ENCODE measurements at places on chromosomes 2 and 18.
A peak's percentile ranks its signal among the peaks of the same experiment; 100 is the strongest.

- no peak for DNase-seq
Observed at GRCh38 chr2:238945433-238946150, 97.7 kb downstream of the TWIST2 start.

GRCh38 chr2:28802975-28803429 lies 7.6 kb upstream of the SPDYA start:
- DNase-seq: peak; percentile 25

GRCh38 chr2:150166313-150167051 lies 321.0 kb downstream of the RND3 start:
- no peak for DNase-seq

- no peak for DNase-seq
Observed at GRCh38 chr2:119197529-119198239, 25.9 kb upstream of the STEAP3 start.

- no peak for DNase-seq
Observed at GRCh38 chr2:181165199-181165868, 184.9 kb downstream of the UBE2E3 start.

GRCh38 chr2:84077496-84077895 lies 381.6 kb downstream of the SUCLG1 start:
- peak; percentile 12 for DNase-seq

DNA sequence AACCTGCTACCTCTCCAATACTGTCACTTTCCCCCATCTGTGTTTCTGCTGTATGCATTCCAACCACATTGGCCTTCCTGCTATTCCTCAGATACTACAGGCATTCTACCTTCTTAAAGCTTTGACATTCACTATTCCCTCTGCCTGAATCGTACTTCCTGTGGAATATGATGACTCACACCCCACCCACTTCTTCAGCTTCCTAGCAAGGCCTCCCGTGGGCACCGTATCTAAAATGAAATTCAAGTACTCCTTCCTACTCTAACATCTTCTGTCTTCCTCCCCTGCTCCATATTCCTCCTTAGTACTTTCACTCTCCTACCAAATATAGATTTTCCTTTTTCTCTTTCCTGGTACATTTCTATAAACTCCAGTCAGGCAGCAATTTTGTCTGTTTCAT lies 710.4 kb downstream of the RNF144A start:
- peak; percentile 45 for DNase-seq

GRCh38 chr18:41324934-41325333 lies 630.1 kb upstream of the PIK3C3 start:
- peak; percentile 9 for DNase-seq

DNA sequence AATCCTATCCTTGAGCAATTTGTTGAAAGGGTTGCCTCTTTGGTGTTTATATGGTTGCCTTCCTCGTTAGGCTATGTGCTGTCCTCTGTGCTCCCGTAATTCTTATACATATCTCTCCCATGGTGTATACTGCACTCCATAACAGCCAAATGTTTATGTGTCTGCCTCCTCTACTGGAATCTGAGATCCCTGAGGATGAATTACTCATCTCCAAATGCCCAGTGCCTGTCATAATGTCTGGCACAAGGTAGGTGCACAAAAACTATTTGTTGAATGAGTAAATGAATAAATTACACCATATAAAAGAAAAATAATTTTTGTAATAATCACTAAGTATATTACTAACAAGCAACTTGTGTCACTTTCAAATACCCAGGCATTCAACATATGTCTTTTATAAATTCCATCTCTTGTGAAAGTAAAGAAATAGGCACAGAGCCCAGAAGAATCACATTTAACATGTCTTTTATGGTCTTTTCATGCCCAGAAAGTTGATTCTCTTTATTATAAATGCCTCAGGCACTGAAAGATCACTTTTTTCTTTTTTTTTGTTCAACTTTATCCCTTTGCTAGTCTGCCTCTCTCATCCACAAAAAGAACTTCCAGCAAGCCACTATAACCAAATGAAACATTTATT lies 164.9 kb downstream of the CCDC148 start:
- DNase-seq: peak; percentile 22

DNA sequence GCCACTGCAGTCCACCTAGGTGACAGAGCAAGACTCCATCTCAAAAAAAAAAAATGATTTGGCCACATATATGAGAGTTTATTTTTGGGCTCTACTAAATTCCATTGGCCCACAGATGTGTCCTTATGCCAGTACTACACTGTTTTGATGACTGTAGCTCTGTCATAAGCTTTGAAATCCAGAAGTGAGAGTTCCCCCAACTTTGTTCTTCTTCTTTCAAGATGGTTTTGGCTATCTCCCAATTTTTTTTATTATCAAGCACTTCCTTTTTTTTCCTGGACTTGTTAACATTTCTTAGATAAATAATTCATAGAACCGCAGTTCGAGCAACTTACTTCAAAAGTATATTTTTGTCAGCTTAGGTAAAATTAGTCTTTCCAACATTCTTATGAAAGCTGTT lies 96.9 kb downstream of the TSHZ1 start:
- no peak for DNase-seq

DNA sequence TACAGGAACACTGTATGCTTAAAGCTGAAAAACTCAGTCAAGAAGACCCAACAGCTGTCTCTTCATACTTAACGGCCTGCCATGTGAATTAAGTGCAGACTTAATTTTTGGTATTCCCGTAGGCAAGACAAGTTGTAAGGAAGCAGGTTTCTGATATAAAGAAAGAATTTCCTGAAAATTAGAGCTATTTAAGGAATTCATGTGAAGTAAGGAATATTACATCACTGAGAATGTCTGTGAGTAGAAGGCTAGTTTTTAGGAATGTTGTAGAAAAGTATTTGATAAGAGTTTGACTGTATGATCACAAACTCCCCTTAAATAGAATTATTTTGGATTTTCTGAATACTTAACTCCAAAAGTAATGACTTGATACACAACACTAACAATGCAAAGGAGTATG lies 51.0 kb downstream of the WDR33 start:
- peak; percentile 10 for DNase-seq

DNA sequence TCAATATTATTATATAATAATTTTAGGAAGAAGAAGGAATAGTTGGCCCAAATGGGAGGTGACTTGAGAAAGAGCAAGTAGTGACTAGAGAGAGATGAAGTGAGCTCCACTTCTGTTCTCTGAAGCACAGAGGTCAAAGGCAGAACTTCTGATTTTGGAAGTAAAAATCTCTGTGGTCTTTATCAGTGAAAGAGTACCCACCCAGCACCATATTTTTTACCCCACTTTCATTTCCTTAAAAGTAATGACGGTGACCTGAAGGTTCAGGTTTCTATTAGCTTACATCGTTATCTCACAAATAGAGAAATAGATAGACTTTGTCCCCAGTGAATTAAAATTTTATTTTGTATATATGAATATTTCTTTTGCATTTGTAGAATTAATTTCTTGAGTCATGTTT lies 95.3 kb downstream of the CDH7 start:
- no peak for DNase-seq

DNA sequence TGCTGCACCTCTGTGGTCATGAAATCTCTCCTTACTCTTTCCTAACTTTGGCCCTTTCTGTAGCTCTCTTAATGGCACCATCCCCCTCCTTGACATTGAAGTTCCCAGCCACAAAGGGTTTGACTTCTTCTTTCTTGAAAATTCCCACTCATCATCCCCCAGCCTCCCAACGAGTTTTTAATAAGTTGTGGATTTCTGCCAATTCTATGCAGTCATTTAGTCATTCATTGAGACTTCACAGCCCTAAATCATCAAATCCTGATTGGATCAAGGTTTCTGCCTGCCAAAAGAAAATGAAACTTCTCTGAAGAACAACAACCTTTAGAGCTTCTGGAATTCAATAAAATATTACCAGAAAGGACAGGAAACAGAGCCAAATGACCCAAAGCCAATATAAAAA lies 354.3 kb downstream of the CLIP4 start:
- peak; percentile 67 for DNase-seq

GRCh38 chr2:1584691-1585485 lies 159.4 kb downstream of the PXDN start:
- DNase-seq: no peak

- no peak for DNase-seq
Observed at GRCh38 chr2:226159875-226160479, 639.6 kb downstream of the IRS1 start.

GRCh38 chr2:159042115-159042850 lies 73.8 kb downstream of the TANC1 start:
- no peak for DNase-seq

- no peak for DNase-seq
Observed at GRCh38 chr2:200533754-200534153, 7.7 kb downstream of the SGO2 start.

GRCh38 chr2:140601342-140601741 lies 1529.5 kb downstream of the LRP1B start:
- peak; percentile 48 for DNase-seq

GRCh38 chr18:62610351-62610700 lies 87.5 kb downstream of the ZCCHC2 start:
- DNase-seq: no peak

DNA sequence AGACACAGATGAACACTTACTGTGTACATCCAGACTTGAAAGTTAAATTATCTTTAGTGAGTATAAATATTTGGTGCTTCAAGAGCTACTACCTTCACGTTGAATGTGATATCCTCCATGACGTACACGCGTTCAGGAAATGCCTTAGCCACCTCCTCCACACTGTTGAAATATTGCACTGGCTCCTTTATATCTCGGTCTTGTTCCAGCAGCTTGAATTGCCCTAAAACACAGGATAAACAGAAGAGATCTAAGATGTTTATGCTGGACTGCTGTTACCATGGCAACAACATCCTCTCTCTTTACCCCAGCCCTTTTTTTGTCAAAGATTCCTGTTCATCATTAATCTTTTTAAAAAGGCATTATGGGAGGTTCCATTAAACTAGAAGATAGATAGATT lies 120.3 kb downstream of the MEP1B start:
- peak; percentile 12 for DNase-seq

DNA sequence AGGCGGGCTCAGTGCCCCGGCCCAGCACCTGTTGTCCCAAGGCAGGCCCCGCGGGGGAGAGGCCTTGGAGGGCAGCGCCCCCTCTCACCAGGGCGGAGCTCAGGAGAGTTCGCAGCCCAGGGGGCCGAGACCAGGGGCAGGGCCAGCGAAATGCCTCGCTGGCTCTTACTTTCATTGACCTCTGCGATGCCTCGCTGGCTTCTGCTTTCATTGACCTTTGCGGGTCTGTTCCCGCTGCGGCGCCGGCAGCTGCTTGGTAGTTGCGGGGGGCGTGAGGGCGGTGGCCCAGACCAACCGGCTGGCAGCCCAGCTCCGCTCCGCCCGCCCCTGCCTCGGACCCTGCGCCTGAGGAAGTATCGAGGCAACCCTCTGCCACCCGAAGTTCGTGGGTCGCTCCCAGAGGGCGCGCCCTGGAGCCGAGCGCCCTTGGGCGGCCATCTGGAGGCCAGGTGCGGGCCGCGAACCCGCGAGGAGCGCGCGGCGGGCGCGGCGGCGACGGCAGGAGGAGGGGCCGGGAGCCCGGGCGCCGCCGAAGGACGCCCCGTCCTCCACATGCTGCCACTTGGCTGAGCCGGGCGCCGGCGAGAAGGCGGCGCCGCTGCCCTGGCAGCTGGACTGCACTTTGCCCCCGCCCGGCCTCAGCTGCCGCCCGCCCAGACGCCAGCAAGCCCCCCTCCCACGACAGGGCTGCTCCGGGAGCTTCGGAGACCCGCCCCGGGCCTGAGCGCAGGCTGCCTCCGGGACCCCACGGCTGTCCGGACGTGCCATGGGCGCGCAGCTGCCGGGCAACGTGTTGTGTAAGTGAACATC lies 118.0 kb upstream of the MSTN start:
- peak; percentile 19 for DNase-seq

GRCh38 chr2:152407204-152407721 lies 72.3 kb downstream of the FMNL2 start:
- DNase-seq: no peak

DNA sequence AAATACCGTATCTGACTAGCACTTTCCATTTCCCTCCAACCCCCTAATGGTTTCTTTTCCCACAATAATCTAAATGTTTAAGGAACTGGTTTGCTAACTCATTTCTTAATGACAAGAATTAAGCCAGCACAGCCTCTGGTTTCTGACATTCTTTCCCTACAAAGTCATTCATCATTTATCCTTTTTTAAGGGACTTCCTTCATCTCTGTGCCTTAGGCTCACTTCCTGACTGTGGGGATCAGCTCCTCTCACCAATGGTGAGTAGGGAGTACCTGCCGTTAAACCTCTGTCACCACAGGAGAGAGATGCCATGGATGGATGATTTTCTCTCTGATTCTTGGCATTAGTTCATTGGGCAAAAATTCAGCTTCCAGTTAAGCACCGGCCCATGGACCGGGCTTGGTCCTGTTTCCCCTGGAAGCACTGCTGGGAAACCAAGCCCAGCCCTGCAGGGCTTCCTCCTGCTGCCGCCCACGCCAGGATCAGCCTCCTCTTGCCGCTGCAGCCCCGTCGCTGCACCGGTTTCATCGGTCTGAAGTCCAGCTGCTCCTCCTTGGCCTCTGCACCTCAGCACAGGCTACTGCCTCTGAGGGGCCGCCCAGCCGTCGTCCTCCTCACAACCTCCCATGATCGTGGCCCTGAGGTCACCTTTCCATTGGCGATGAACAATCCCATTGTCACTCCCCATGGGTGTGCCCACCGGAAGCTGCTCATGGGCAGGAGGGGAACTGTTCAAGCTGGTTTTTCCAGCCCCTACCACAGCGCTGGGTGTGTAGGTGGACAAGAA lies 64.0 kb upstream of the ZNF516 start:
- DNase-seq: peak; percentile 19

GRCh38 chr18:70284976-70285620 lies 3.7 kb upstream of the SOCS6 start:
- DNase-seq: no peak

- DNase-seq: no peak
Observed at GRCh38 chr18:6672821-6673308, 56.7 kb upstream of the ARHGAP28 start.

DNA sequence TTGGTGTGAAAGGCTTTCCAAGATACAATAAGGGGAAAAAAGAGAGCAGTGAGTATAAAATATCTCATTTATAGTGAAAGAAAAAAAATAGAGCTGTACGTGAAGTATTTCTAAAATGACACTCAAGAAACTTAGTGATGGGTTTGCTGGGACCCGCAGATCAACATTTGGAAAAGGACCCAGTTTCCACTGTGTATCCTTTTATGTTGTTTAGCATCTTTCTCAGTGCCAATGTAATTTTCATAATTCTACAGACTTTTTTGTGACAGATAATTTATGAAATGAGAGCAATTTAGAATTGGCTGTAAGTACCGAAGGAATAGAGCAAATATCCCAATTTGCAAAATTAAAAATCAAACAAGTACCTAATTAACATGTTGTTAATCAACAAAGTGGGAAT lies 116.9 kb downstream of the SH3BP4 start:
- no peak for DNase-seq
